Skin of body (tissue), 3 donors: ENCODE measurements at places on chromosomes 16 and 17.

- peak; percentile 51 for DNase-seq
Measured at GRCh38 chr16:67673712-67674580, 7.3 kb downstream of the C16orf86 start.

GRCh38 chr16:23947838-23948237 is 112.1 kb downstream of the PRKCB start:
- DNase-seq: no peak

DNA sequence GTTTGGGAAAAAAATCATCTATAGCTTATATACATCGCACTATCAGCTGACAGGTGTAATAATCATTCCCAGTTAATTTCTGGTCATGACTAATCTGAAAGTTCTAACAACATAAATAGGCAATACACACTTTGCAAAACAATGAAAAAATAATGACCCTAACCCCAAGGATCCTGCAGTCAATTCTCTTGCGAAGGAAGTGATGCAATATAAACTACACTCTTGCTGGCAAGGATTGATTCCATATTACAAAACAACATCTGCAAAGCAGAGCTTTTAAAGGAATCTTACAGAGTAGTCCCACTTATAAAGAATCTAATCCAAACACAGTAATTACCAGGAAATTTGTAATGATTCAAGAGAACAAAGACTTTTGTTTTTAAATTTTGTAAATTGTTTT is 73.4 kb downstream of the MYO1D start:
- peak; percentile 78 for DNase-seq

- peak; percentile 18 for DNase-seq
Measured at GRCh38 chr17:1040216-1040600, 43.3 kb downstream of the TIMM22 start.

DNA sequence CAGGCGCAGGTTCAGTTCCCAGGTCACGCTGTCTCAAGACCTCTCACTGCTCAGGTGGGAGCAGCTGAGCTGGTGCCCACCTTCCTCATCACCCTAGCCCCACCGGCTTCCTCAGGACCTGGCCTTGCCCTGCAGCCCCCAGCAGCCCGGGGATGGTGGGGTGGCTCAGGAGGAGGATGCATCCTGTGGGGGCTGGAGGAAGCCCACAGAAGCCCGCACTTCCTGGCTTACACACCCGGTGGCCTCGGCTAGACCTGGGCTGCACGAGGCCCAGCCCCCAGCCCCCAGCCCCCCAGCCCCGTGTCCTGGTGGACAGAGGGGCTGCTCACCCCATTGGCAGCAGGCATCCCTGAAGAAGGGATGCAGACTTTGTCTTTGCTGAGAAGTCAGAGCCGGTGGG is 43.4 kb downstream of the BAHCC1 start:
- no peak for DNase-seq

DNA sequence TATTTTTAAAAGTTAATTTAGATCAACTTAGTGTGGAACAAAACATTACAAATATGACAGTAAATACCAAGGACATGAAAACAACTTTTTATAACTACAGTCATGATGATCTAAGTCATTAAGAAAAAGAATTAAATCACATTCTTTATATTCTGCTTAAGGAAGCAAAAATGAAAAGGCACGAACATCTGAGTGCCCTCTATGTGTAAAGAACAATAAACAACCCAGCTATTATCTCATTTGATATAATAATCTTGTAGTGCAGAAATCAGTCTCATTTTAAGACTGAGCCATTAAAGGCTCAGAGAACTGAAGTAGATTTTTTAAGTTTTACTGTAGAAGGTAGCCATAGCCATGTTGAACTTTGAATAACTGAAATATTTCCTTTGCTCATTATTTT is 13.4 kb downstream of the MYO1D start:
- DNase-seq: no peak

- DNase-seq: no peak
Measured at GRCh38 chr17:15154618-15155017, 110.5 kb downstream of the PMP22 start.

DNA sequence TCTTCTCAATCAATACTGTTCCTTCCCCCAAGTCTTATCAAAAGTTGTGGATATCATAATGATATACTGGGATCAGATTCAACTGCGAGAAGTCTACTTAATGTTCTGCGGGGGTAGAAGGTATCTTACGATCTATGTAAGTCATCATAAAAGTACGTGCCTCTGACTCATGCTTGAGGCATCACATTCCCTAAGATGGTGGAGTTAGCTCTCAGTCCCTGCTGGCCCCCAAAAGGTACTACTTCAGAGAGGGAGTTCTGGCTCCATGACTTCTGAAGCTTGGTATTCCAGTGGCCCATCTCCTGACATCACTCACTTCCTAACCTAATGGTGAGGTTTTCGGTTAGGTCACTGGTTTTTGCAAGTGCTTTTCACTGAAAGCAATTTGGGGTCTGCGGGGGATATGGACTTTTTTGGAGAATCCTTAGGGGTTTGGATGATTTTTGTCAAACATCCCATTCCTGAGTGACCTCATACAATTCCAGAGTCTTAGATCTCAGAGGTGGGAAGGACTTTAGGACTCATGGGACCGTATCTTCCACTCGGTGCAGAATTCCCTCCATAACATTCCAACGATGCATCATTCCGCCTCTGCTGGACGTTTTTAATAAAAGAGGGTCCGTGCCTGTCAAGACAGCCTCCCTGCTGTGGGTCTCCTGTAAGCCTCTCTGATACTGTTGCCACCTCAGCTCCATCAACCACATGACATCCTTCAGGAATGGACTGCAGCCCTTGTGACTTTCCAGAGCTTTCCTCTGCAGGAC is 74.3 kb downstream of the DYNLRB2 start:
- DNase-seq: no peak

GRCh38 chr16:85522308-85522841 is 90.7 kb upstream of the GSE1 start:
- no peak for DNase-seq

- no peak for DNase-seq
Measured at GRCh38 chr17:14871921-14872320, 393.2 kb downstream of the PMP22 start.

- no peak for DNase-seq
Measured at GRCh38 chr17:46742565-46743270, 75.8 kb downstream of the WNT3 start.

GRCh38 chr17:4482338-4483011 is 16.2 kb upstream of the SPNS2 start:
- DNase-seq: no peak

GRCh38 chr16:11699234-11699894 is 31.1 kb downstream of the SNN start:
- no peak for DNase-seq

- DNase-seq: no peak
Measured at GRCh38 chr16:55357241-55357640, 33.2 kb downstream of the IRX6 start.

DNA sequence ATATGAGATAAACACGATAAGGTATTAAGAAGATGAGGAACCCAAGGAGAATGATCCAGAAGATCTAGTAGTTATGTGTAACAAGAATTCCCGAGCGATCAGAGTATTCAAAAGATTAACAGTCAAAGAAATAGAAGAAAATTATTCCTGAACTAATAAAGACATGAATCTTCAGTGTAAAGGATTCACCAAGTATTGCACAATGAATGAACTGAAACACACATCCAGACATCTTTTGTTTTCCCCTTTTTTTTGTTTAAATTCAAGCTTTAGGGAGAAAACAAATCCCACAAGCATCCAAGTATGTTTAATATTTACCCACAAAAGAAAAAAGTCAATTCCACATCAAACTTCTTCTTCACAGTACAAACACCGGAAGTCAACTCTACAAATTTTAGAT is 23.7 kb upstream of the MYOCD start:
- no peak for DNase-seq

DNA sequence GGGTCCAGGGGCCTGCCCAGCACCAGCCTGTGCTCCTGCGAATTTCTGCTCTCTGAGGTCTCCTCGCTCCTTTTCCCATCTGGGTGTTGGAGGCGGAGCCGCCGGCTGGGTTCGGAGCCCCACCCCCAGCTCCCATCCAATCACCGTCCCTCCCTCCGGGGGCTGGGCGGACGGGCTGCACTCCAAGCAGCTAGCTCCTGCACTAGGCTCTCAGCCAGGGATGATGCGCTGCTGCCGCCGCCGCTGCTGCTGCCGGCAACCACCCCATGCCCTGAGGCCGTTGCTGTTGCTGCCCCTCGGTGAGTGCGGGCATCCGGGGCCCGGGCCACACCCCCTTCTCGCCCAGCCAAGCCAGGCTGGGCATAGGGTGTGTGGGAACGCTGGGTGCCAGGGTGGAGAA is at the start of gene NRN1L:
TSS of gene NRN1L (plus strand) at position 202 of the 400 bp plus-strand sequence. CDS start at position 221, 19 bp downstream.
- peak; percentile 75 for DNase-seq

- no peak for DNase-seq
Measured at GRCh38 chr17:13490427-13490826, 111.3 kb downstream of the HS3ST3A1 start.

DNA sequence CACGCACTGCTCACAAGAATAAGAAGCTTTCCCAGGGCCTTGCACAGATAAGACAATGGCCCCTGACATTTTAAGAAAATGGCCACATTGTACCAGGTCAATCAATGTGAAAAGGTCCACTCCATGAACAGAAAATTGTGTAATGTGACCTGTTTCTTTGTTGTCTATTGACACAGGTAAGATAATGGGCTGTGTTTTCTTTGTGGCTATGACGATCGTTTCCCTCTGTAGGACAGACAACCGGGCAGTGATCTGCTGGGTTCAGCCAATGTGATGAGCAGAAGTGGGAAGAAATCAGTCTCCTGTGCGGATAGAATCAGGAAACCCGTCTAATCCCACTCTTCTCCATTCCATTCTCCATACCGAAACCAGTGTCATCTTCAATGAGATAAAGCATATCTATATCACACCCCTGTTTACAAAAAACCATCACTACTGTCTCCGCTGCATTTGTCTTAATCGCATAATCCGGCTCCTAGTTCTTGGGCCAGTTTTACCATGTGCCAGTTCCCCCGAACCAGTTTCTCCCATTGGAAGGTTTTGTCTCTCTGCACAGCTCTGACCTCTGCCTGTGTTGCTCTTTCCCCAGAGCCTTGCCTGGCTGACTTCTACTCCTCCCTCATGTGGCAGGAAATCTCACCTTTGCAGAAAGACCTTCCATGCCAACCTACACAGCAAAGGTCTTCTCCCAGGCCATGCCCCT is 66.9 kb upstream of the ATF7IP2 start:
- DNase-seq: no peak

- no peak for DNase-seq
Measured at GRCh38 chr16:29694384-29695195, 15.6 kb downstream of the QPRT start.

DNA sequence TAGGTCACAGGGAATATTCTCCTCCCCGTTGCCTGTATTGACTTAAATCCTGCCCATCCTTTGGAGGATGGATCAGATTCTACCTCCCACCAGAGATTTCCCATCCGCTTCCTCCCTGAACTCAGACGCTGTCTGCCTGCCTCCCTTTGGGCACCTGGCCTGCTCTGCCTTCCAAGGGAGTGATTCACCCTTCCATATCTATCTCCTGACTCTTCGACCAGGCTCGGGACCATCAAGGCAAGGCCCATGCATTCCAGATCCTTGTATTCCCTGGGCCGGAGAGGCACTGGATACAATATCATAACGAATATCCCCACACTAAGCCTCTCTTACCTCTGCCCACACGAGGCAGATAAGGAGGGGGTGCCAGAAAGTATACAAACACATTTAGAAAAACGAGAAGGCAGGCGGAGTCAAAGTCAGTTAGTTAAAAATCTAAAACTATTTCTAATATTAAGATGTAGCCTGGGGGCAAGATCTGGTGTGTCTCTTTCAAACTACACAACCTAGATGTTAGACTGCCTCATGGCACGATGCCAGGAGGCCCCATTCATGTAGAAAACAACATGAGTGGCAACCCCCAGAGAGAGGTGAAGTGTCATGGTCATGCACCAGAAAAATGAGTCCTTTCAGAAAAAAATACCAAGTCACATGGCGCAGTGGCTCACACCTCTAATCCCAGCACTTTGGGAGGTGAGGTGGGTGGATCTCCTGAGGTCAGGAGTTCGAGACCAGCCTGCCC is 9.2 kb downstream of the PMP22 start:
- no peak for DNase-seq

DNA sequence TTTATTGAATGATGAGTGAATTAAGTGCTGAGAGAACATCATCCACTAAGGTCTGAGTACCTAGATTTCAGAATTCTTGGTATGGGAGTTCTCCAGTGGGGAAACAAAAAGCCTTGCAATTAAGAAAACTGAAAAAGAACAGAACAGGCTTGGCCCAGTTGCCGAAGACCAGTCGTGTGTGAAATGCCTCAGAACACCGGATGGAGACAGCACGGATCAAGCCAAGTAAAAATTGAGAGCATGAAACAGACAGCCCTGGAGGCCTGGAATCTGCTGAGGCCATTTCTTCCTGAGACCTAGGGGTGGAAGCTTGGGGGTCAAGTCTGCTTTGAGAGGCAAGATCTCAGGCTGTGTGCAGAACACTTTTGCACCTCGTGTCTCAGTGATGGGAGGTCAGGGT is 43.3 kb downstream of the GRIN2A start:
- DNase-seq: no peak

DNA sequence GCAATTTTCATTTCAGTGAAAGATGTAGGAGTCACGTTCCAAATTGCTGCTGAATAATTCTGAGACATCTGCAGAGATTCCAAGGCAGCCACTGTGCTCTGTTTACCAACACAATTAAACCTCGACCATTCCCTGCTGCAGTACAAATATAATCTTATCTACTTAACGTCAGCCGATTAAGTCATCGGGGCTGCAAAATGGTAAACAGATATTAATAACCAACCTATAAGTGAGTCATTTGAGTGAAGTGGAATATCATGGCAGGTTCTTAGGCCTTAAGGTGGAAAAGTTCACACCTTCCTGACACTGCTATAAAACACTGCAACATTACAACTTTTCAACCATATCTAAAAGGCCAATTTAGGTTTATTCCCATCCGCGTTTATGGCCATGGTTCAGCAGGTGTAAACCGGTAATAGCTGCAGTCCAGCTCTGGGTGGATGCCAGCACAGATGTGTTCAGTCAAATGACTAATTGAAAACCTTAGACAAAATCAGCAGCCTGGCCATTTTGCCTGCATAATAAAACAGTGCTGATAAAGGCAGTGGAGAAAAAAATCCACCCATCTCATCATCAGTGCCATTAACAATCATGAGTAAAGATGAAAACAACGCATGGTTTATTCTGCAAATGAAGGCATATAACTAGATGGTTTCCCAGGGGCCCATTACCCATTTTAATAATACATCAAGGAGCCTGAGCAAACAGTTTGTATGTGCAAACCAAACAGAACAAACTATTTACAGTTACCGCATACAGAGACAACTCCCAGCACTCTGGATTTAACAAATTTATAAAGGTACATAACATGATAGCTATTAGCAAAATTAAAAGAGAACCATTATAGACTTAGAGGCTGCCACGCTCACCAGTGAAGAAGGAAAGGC is 202.9 kb upstream of the IRX3 start:
- no peak for DNase-seq

DNA sequence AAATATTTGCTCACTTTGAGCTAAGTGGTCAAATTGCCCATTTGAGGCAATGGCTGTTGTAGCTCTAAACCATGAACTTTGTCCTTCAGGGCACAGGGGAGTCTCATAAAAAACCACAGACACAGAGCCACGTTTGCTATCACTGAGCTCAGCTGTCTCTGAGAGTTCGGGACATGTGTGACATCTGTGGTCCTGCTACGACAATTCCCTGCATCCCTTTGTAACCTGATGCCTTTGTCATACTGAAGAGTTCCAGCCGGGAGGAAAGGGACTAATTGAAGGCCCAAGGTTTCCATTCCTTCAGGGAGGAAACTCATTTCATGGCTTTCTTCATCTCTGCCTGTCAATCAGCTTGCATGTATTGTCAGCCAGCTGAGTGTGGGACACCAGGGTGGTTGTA is 599.4 kb upstream of the CDH5 start:
- DNase-seq: peak; percentile 6
